ENCODE measurements at places on chromosomes 16 and 17.
A peak's percentile ranks its signal among the peaks of the same experiment; 100 is the strongest.

- no peak for DNase-seq
Measured at GRCh38 chr17:81551458-81552243, 502 bp downstream of the FAAP100 start.

- no peak for DNase-seq
Measured at GRCh38 chr17:38464251-38464722, 36.0 kb downstream of the ARHGAP23 start.

DNA sequence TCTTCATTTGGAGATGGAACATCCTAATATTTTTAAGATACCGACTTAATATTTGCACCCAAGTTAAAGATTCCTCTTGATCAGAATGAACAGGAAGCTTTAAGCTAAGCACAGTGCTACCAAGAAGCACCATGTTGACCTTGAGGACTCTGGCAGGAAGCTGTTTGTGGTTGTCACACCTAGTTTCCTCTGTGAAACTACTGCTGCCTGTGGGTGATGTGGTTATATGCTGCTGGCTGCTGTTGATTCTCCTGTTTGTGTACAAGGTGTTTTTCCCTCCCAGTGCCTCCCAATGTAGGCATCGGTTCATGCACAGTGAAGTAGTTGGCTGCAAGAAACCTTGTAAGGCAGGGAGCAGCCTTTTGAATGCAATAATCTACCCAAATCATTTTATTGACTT lies 23.4 kb downstream of the RBL2 start:
- DNase-seq = peak; percentile 71

- no peak for DNase-seq
Measured at GRCh38 chr16:88804552-88805339, 1.2 kb downstream of the CDT1 start.

DNA sequence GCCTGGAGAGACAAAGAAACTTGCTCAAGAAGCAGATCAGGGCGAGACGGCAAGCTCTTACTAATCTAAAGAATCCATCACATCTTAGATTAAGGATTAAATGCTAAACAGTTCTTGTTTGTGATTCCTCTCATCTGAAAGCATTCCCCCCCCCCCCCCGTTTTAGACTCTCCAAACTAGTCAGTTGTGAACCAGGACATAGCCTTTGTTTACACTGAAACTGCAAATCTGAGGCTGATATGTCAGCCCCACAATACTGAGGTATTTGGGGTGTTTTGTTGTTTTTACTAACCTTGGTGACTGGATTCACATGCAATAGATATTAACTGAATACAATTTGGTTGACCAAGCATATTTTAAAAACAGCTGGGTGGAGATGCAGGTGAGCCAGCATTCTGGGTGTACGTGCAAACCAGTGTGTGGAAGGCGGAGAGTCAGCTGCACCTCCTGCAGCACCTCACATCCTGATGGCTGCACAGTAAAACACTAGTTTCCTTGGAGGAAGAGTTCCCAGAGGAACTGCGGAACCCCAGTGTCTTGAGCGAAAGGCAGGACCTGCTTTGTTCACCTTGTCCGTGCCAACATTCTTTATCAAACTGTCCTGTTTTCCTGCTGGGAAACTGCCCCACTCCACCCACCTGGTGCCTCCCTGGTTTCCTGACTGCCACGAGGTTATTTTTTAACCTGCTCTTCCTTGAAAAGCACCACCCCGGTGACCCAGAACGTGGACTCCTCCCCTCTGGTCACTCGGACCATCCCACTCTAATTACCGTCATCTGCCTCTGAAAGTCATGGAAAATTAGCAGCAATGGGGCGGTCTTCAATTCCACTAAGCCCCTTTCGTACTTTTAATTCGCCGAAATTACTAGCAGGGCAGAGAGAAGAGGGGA lies 1.2 kb upstream of the YPEL2 start:
- DNase-seq = no peak

GRCh38 chr16:60636117-60636516 lies 1400.1 kb downstream of the CDH8 start:
- DNase-seq = no peak

- peak; percentile 36 for DNase-seq
Measured at GRCh38 chr17:81511804-81512561, 616 bp downstream of the ACTG1 start.

DNA sequence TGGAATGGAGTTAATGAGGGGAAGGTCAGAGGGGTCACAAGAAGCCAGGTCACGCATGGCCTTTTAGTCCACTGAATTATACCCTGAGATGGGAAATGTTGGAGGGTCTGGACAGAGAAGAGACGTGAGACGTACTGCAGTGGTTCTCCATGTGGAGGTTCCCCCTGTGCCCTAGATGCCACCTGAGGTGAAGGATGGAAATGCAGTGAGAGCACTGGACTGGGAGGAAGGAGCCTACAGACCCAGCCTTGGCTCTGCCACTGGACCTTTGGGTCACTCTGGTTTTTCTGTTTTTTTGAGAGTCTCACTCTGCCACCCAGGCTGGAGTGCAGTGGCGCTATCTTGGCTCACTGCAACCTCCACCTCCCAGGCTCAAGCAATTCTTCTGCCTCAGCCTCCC lies 1.8 kb upstream of the PLSCR3 start:
- DNase-seq = no peak

DNA sequence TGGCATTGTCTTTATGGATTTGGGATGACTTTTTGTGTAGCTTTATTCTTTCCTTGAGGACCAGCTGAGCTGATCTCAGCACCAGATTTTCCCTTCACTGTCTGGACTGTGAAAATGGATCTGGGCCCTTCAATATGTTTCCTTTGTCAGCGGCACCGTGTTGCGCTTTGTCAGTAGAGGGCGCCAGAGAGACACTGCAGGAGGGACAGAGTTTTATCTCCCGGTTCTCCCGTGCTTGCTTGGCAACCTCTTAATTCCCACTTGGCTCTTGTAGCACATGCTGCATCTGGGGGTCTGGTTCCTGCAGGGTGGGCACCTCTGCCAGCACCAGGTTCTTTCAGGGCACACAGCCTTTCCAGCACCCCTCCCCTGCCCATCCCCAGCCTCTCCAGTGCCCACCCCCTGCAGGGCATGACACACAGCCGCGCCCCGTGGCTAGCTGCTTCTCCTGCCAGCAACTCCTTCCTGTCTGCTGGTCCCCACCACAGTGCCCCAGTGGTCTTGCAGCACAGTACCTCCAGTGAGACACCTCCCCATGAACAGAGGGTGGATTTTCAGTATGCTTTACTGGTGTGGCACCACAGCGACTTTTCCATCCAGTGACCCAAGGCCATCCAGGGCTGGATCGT lies 19.6 kb downstream of the OR1D5 start:
- DNase-seq = no peak

DNA sequence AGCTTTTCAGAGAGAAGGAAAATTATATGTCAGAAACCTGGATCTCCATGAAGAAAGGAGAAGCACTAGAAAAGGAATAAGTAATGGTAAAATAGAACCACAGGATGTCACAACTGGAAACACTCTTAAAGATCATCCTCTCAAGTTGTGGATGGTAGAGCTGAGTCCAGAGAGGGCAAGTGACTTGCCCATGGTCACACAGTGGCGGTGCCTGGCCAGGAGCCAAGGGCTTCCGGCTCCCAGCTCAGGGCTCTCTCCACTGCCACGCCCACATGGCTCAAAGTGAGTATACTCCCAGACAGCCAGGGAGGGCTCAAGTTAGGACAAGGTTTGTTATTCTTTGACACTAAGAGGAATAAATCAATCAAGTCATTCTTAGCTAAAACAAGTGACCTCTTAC lies 159.8 kb downstream of the COPRS start:
- DNase-seq = no peak

DNA sequence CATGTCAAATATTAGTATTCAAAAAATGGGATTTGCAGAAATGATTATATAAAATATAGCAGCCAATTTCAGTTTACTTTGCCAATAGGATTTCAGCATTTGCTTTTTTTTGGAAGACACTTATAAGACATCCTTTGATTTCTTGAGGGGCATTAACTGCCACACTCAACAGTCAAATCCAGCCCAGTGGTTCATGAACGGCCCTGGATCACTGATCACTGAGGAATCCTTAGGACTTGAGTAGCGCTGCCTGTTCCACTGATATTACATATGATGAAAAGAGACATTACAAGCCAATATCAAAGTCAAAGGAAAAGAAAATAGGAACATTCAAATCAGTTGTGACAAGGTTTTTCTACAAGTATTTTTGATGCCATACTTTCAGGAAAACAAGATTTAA lies 21.0 kb upstream of the YWHAE start:
- no peak for DNase-seq

DNA sequence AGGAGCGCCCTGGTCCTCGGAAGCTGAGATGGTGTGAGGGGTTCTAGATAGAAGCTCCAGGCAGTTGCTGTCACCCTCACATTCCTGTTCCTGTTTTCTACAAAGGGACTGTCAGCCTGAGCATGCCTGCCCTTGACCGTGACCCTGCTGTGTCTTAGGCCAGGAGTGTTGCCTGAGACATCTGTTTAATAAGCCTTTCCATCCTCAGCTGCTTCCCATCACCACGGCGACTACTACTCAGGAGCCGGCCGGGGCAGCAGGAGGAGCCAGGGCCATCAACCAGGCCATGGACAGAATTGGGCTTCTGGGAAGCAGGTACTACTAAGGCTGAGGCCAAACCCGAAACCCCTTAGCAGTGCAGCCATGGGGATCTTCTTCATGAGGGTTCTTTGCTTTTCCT lies 151.4 kb downstream of the KATNIP start:
- no peak for DNase-seq

- DNase-seq = no peak
Measured at GRCh38 chr17:3900646-3901045, 7.8 kb upstream of the CAMKK1 start.

DNA sequence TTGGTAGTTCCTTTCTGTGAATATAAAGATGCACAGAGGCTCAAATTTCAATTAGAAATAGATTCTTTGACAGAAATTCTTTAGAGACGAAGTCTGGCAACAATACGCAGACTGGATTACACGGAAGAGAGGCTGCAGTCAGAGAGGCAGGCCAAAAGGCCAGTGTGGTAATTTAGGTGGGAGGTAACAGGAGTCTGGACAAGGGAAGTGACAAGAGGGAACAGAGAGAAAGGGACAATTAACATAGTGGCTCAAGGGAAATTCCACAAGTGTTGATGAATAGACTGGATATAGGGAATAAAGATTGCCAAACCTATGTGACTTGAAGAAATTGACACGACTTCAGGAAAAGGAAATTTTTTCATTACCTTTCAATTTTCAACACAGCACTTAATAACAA lies 54.6 kb downstream of the STX8 start:
- no peak for DNase-seq

DNA sequence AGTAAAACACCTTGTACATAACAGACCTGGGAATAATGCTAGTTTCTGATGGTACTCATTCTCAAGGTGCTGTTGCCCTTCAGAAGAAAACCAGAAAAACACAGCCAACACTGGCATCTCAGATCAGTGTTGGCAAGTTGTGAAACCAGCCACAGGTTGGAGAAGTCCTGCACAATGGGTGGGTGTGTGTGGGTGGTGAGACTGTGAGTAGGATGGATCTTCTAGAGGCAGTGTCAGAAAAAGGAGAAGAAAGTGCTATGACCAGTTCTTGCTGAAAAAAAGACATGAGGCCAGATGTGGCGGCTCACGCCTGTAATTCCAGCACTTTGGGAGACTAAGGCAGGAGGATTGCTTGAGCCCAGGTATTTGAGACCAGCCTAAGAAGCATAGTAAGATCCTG lies 35.2 kb upstream of the SMIM36 start:
- DNase-seq = no peak

DNA sequence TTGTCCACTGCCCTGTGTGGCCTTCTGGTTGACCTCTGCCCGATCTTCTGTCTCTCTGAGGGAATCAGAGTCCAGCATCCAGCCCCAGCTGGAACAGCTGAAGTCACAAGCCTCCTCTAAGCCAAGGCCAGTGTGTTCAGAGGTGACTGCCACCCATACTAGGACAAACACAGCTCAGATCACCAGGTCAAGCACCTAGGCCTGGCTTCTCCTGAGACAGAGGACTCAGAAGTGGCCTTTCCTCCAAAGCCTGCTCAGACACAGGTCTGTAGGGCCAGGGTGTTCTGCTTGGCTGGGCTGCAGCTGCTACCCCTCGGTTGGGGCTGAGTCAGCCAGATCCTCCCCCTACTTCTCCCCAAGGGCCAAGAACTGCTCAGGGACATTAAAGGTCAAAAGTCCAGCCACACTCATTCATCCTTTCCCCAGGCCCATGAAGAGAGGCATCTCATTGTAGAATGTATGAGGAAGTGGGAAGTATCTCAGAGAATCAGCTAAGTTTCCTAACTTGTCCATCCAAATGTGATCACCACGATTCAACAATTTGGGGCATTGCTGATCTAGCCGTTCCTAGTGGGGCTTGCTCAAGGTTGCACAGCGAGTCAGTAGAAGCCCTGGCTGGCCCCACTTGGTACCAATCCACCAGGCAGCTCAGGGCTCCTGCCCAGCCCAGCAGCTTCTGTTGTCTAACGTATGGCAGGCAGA lies 7.6 kb downstream of the SLC46A1 start:
- DNase-seq = no peak

GRCh38 chr16:50530277-50531236 lies 17.6 kb upstream of the NKD1 start:
- no peak for DNase-seq

DNA sequence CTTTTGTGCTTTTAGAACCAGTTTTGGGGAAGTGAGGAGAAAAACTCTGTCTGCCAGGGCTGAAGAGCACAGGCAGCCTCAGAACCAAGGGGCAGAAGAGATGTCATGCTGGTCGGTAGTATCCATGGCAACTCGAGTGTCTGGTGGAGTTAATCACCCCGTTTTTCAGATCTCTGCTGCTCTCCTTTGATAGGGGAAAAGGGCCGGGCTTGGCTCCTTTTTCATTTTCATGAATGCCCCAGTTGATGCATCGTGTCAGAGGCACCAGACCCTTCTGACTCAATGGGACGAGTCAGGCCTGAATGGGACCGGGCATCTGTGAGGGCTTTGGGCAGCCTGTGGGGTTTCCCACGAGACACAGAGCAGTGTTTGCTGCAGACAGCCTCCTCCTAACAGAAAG lies 304.6 kb downstream of the ABCC12 start:
- no peak for DNase-seq

DNA sequence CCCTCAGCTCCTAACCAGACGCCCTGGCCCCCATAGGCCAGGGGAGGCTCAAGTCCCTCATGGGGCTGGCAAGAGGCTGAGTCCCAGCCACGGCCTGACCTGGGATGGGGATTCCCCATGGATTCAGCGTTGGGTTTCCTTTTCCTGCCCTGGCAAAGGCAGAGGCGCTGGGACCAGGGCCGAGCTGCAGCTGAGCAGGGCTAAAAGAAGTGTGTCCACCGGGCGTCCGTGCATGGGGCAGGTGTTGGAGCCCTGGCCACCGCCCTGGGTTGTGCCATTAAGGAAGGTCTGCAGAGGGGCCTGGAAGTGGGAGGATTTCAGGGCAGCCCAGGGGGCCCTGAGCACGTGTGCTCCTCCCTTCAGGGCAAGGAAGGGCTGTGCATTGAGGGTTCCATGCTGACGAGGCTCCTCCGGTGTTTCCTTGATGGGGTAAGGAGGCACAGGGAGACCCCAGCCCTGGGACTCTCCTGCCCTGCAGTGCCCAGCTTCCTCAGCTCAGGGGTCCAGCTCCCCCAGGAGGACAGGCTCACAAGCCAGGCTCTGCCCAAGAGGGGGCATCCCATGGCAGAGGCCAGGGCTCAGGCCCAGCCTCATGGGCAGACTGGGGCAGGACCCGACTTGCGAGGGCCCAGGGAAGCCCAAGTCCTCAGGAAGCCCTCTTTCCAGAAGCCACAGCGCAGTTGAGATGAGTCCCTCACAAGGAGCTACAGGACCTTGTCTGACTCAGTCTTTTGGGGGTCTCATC lies 10.1 kb downstream of the TBC1D26 start:
- no peak for DNase-seq
